ENCODE measurements at places on chromosomes 1 and 21. TPM values are rescaled to one million over a fixed set of nuclear protein-coding genes. Genes with fewer than 3 reads are reported as not detected.

GRCh38 chr1:111736548-111737215, 2.5 kb downstream of the INKA2 start:
- DNase-seq, result peak; percentile 90

DNA sequence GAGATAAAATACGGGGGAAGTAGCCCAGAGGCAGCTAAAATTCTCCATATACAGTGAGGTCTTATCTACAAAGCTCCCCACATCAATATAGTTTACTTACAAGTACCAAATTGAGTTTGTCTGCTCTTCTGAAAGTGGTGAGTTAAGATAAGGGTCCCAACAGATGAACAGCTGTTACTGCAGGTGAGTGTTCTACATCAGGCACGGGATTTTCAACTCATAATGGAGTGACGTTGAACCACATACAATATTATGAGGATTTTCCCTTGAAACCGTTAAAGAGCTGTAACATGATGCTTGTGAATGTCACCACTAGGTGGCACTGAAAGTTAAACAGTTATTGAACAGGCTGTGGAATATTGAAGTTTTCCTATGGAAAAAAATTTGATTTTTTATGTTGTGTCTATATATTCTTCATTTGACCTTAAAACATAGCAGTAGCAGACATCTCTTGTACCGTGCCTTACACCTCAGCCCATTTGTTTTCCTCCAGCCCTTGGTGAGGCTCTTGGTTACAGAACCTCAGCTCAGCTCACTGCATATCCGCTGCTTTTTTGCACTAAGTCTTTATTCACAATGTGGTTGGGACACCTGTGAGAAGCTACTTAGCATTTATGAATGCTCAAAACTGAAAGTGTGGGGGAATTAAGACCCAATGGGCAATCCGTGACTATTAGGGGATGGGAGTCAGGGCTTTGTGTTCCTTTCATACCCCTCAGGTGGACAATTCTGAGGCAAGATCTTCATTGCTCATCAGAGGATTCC, 23.2 kb downstream of the CD1D start:
- DNase-seq, result no peak

DNA sequence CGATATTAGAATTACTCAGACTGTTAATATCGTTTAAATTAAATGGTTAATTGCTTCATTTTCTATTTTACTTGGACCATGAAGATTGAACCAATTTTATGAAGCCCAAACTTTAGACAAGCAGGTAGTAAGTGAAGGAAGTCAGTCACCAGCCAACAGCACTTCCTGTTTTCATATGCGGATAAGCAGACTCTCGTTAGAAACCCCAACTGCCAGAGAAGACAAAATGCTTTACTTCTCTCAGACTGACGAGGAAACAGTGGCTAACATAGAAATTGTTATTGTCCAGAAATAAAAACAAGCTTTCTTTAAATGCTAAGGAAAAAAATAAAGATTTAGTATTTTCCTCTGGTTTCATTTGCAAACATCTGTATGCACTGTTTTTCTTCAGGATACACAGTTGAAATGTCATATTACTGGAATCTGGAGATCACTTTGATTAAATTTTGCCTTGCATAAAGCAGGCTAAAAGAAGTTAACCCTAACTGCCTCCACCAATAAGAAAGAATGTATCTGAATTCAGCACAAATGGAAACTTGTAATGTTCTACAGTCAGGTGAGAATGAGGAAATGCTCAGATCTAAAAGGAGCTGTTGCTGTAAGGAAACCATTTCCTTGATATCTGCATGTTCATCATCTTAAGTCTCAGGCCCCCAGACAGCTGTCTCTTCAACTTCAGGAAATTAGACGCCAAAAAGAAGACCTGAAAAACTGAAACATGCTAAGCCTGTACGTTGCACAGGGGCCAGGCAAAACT, 129.8 kb upstream of the SAMSN1 start:
- no peak for DNase-seq

GRCh38 chr1:116359060-116359830, 13.8 kb upstream of the ATP1A1 start:
- no peak for DNase-seq

DNA sequence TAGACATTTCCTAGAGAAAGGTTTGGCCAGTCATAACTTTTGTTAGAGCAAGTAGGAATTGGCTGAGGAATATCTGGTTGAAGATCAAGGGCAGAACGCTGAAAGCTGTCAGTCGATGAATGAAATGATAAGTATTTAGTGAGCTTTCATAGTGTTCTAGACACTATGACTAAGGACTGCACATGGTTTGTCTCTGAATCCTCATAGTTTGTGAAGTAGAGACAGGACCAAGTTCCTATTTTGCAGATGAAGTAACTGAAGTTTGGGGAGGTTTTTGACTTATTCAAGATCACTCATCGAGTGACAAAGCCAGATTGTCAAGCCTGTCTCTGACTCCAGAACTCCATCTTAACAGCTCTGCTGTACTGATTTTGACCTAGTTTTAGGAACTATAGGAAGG, 4.7 kb downstream of the ELOA start:
- no peak for DNase-seq

Gene PTCH2
- total RNA-seq, result 0.31 TPM

GRCh38 chr1:77579547-77579946, 102.9 kb downstream of the ZZZ3 start:
- no peak for DNase-seq

DNA sequence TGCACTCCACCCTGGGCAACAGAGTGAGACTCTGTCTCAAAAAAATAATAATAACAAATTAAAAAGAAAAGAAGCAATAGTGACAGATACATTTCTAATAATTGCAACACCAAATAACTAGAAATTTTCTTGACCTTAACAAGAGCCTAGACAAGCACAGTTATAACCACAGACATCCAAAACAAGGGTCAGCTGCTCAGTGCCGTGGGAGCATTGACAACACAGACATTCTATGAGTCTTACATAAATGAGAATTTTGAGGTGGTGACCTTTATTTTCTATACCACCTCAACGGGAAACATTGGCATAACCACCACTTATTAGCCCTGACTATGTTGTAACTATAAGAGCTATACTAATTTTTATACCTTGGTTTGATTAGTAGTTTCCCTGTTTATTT, 156.1 kb downstream of the NR5A2 start:
- no peak for DNase-seq

Measured in right cardiac atrium (tissue), 5 donors.